Activated CD4-positive, CD25-positive, alpha-beta regulatory T cell (primary cell): ENCODE measurements at places on chromosomes 3 and 15.

DNA sequence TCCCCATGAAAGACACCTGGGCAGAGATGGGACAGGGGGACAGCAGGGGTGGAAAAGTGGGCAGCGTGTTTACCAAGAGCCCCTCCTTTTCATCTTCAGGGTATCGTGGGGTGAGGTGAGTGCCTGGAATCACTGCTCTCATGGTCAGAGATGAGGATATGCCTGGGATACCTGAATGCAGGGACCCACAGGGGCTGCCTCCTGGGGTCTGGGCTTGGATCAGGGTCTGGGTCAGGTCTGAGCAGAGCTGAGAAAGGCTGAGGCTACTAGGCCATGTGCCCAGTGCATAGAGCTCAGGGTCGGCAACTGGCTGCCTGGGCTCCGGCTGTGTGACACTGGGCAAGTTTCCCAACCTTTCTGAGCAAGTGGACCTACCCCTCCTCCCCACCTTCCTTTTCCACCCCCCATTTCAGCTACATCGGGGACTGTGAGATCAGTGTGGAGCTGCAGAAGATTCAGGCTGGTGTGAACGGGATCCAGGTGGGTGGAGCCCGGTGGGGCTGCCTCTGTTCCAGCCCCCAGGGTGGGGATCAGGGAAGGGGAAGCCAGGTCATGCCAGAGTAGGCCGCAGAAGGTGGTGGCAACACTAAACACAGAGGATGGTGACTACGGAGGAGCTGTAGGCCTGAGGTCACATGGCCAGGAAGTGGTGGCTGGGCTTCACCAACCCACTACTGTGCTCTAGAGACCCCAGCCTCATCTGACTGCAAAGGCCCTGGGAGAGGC is 24.5 kb downstream of the ESYT3 start:
- no peak for DNase-seq

- DNase-seq: no peak
These were observed 143.4 kb downstream of the EEFSEC start for GRCh38 chr3:128296469-128297251.

GRCh38 chr15:94238539-94239118 is 7.3 kb downstream of the MCTP2 start:
- no peak for DNase-seq

DNA sequence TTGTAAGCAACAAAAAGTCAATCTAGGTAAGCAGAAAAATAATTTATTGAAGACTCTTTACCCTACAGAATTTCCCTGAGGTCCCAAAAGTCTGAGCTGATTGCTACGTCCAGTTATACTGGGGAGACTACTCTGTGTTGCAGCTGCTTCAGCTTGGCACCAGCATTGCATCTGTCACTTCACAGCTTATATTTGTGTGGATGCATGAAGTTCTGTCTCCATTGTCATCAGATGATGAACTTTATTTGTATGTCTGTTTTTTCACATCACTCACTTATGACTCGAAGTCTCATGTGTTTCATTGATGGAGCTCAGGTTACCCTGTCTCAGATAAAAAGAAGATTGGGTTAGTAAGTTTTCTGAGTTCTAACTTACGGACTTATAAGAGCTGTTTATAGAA is 75.3 kb upstream of the LRRFIP2 start:
- DNase-seq: no peak

GRCh38 chr15:74799856-74800558 is 12.6 kb upstream of the LMAN1L start:
- DNase-seq: peak; percentile 73

DNA sequence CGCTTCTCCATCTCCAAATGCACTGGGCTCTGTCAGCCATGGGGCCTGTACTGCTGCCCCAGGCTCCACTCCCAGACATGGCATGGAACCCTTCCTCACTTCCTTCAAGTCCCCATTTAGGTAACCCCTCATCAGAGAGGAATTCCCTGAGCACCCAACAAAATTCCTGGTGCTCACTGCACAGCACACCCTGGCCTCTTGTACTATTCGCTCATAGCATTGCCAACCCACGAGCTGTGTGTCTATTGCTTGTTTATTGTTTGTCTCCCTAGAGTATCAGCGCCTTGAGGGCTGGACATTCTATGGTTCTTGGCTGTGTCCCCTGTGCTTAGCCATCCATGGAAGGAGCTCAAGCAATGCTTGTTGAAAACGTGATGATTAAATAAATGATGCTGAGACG is 46.1 kb upstream of the SLCO2A1 start:
- no peak for DNase-seq

GRCh38 chr15:34709866-34710265 is 44.9 kb downstream of the GJD2 start:
- DNase-seq: no peak
